ENCODE measurements at places on chromosomes 13 and 19.

GRCh38 chr13:101612735-101613134, 160.3 kb downstream of the ITGBL1 start:
- DNase-seq, result no peak

DNA sequence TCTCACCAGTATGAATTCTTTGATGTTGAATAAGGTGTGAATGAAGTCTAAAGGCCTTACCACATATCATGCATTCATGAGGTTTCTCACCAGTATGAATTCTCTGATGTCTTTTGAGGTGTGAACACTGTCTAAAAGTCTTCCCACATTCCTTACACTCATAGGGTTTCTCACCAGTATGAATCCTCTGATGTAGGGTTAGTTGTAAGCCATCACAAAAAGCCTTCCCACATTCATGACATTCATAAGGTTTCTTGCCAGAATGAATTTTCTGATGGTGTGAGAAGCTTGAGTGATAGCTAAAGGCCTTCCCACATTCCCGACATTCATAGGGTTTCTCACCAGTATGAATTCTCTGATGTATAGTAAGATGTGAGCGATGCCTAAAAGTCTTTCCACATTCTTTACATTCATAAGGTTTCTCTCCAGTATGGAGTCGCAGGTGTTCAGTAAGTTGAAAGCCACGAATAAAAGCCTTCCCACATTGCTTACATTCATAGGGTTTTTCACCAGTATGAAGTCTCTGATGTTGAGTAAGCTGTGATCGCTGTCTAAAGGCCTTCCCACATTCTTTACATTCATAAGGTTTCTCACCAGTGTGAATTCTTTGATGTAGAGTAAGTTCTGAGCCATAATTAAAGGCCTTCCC, 27.7 kb downstream of the ZNF461 start:
- DNase-seq, result no peak

DNA sequence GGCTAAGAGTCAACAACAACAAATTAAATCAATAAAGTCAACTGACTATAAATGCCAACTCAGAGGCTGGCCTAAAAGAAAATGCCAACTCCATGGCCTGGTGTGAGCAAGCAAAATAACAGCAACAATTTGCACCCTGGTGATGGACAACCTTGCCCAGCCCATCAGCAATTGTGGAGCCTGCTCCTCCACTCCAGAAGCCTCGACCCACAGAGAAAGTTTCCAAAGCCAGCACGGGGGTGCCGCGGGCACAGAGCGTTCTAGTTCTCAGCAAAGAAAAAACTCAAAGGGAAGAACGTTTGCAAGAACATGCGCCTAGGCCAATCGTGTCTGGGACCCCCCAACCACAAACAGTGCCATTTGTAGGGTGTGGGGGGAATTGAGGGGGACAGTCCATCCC, 11.3 kb downstream of the EPS15L1 start:
- DNase-seq, result no peak

DNA sequence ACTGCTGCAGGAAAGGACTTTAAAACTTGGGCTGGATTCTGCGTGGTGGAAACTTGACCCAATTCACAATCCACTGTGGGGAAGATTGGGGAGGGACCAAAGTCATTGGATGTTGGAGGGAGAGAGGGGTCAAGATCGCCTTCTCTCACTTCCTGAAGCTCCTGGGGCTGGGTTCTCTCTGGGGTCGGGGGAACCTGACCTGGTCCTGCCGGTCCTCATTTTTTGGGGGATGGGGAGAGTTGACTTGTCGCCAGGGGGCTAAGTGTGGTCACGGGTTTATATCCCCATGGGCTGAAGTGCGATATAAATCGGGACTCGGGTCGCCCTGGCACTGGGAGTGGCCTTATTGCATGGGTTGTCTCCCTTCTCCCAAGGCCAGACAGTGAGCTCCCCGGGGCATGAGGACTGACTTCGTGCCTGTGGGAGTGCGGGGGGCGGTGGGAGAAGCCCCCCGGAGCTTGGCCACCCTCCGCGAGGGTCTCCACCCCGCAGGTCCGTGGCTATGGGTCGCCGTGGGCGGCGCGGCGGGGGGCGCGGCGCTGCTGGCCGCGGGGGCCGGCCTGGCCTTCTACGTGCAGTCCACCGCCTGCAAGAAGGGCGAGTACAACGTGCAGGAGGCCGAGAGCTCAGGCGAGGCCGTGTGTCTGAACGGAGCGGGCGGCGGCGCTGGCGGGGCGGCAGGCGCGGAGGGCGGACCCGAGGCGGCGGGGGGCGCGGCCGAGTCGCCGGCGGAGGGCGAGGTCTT, 6.3 kb downstream of the ICAM5 start:
- no peak for DNase-seq

DNA sequence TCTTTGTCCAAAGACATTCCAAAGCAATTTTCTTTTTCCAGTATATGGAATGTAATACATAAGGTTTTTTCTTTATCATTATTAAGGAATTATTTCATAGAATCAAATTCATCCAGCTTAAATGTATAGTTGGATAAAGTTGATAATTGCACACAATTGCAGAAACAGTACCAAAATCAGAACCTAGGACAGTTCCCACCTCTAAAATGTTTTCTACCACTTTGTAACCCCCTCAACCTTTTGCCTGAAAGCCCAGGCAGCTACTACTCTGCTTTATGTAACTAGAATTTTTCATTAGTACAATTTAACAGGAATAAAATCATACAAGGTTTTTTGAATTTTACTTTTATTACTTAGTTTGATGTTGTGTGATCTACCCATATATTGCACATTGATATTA, 98.0 kb downstream of the PRR20E start:
- no peak for DNase-seq

GRCh38 chr19:55255618-55256423, 3.0 kb downstream of the PPP6R1 start:
- peak; percentile 30 for DNase-seq

- no peak for DNase-seq
Observed at GRCh38 chr19:44698492-44699201, at the start of gene CEACAM16. CEACAM16 (plus strand) TSS chr19:44699151; CDS start chr19:44701457, 2,306 bp downstream.

DNA sequence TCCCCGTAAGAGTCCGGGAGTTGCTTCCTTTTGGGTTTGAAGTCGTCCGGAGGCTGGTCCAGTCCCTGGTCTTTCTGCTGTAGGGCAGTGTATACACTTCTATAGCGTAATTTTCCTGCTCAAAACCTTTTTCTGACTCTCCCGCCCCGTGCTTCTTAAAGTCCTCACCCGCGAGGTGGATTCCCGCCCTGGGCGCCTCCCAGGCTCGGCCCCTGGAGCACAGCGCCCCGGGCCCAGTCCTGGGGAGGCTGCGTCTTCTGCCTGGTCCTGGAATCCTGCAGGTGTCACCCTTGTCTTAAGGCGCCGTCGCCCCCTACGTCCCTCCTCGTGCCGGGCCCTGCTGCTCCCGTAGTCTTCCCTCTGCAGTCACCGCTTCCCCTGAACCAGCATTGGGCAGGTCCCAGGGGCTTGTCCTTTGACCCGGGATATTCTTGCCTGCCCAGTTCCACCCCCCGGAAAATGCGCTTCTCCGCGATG, 34.4 kb upstream of the ZNF808 start:
- no peak for DNase-seq

- no peak for DNase-seq
Observed at GRCh38 chr13:55632402-55632801, 1508.3 kb upstream of the PRR20A start.

DNA sequence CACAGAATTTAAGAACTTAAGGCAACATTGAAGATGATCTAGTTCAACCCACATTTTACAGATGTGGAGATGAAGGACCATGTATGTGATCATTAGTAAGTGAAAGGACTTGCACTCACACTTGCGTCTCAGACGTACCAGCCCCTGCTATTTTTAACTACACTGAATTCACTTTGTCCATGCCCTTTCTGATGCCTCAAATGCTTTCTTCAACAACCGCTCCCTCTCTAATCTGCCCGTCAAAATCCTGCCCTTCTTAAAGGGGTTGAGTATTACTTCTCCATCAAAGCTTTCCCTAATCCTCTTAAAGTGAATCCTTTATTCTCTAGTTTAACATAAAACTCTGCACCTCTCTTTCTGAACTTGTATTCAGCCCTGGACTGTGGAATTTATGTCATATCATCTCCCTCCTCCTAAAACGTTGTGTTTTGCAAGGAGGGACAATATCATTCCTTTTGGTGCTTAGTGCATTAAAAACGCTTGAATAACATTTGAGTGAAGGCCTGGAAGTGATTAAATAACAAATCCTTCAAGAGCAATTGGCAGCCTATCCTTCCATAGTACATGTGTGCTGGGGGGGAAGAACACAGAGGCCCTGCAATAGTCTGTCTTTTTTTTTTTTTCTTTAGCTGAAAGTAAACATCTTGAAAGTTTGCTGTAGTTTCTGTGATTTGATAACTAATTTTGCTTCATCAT, 493.3 kb downstream of the LMO7 start:
- no peak for DNase-seq

- no peak for DNase-seq
Observed at GRCh38 chr19:42191330-42191729, 26.1 kb downstream of the DEDD2 start.

- DNase-seq, result no peak
Observed at GRCh38 chr13:38012096-38012495, 142.5 kb upstream of the TRPC4 start.

DNA sequence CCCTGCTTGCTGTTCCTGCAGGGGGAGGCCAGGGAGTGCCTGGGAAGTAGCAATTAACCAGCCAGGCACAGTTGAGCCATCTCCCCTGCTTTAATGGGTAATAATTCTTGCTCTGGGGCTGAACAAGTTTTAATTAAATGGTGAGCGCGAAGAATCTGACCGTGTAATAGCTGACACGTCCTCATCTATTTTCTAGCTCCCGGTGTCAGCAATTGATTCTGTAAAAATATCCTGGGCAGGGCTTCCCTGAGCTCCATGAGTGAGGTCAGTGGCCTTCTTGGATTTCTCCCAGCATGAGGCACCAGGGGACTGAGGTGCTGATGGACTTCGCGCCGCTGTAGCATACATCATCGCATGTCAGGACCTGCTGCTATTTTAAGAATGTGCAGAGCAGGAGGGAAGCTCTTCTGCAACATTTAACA, 26.9 kb downstream of the SIPA1L3 start:
- no peak for DNase-seq

DNA sequence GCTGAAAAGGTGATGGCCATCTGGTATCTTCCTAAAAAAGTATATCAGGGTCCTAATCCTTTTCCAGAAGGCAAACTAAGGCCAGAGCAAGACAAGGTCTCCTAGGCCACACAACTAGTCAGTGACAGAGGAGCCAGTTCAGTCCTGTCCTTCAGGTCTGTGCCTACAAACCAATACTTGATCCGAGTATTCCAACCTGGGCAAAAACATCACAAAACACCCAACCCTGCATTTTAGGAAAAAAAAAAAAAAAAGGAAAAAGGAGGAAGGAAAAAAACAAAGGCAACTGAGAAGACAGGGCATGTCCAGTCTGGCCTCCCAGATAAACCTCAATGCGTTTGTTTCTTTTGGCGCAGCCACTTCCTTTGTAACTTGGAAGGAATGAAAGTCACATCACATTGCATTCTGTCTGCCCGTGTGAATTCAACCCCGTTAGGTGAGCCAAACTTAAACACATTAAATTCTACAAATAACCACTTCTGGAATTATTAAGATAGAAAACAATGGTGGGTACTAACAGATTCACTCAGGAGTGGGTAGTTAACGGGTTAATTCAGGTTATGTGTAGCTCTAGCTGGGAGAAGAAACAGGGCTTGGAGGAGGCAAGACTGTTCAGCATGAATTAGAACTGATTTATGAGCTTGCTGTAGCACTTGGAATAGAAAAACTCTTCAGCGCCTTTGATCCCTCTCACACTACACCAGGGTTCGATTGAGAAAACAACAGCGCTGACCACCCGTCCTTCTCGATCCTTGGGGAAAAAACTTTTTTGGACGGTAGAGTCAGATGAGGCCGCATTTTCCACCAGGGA, 43.0 kb upstream of the HNRNPA1L2 start:
- DNase-seq, result no peak

GRCh38 chr19:13823256-13823655, 28.0 kb downstream of the ZSWIM4 start:
- DNase-seq, result no peak

DNA sequence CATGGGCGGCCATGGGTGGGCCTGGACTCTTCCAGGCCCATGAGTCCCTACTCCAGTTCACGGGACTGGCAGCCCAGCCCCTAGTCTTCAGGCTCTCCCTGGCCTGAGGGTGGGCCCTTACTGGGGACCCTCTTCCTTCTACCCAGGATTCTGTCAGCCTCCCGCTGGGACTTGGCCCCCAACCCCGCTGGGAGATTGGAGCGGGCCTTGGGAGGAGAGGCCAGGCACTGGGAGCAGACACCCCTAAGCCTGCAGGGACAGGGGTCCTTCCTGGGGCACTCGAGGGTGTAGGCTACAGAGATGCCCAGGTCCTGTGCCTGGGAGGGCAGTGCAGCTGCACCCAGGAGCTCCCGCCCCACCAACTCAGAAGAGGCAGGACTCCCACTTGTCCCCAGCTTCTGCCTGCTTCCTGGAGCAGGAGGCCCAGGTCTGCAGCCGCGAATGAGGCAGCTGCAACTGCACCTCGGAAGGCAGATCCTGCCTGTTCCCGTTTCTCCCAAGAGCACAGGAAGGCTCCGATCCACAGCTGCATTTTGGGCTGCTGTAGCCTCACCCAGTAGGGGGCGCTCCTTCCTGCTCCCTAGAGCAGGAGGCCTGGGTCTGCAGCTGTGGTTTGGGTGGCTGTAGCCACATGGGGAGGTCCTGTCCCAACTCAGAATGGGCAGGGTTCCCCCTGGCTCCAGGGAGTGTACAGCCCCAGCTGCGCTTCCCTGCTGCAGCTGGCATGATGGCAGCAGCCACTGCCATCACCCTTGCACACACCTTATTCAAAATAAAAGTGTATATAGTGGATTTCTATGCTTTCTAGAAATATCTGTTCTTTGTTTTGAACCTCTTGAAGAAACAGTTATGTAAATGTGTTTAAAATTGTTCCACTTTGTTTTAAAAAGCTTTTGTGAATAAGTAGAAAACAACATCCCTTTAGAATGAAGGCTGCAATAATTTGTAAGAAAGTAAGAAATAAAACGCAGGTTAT, 46.8 kb downstream of the TEX26 start:
- no peak for DNase-seq

- no peak for DNase-seq
Observed at GRCh38 chr13:93224535-93224934, 2.1 kb upstream of the GPC6 start.

DNA sequence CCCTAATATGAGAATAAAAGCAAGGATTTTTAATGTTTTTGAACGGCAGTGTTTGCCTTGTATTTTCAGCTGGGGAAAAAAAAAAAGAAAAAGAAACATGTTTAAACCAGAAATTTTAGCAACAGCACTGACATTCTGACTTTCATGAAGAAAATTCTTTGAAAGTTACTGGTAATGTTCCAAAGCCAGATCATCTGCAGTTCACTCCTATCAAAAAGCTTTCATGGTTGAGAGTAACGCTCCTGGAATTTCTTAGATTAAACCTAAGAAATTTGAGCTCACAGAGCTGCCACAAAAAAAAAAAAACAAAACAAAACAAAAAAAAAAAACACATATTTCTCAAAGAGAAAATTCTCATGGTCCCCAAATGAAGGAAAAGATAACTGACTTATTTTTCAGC, 1106.7 kb downstream of the EFNB2 start:
- DNase-seq, result no peak

GRCh38 chr13:39283072-39283471, 244.8 kb downstream of the NHLRC3 start:
- DNase-seq, result no peak

- DNase-seq, result no peak
Observed at GRCh38 chr19:3146677-3147100, 10.9 kb downstream of the GNA15 start.

- DNase-seq, result no peak
Observed at GRCh38 chr19:53157626-53158025, 1.2 kb downstream of the ZNF347 start.

GRCh38 chr13:34640179-34640992, 301.7 kb upstream of the NBEA start:
- no peak for DNase-seq
